ENCODE measurements at places on chromosomes 2 and 18. TPM values are rescaled to one million over a fixed set of nuclear protein-coding genes. Genes with fewer than 3 reads are reported as not detected.

Gene TLX2
- total RNA-seq = not detected

Gene IL36A
- total RNA-seq = not detected

Gene TXNDC2
- total RNA-seq = 0.65 TPM

Gene CERS6
- total RNA-seq = 10.6 TPM

Gene EVA1A
- total RNA-seq = 1.7 TPM

Gene ELOA2
- not detected for total RNA-seq

Gene SP140
- total RNA-seq = 4.1 TPM

Gene IL1B
- 2.8 TPM for total RNA-seq

Gene TRIM43
- not detected for total RNA-seq

Gene TMEM17
- 1.1 TPM for total RNA-seq

Measured in aorta (tissue), 5 donors.